A549 (cell line): ENCODE measurements at places on chromosomes 2 and 18. TPM values are rescaled to one million over a fixed set of nuclear protein-coding genes. Genes with fewer than 3 reads are reported as not detected.

- DNase-seq = no peak
Observed at GRCh38 chr2:197071790-197072436, 145.4 kb upstream of the PGAP1 start.

DNA sequence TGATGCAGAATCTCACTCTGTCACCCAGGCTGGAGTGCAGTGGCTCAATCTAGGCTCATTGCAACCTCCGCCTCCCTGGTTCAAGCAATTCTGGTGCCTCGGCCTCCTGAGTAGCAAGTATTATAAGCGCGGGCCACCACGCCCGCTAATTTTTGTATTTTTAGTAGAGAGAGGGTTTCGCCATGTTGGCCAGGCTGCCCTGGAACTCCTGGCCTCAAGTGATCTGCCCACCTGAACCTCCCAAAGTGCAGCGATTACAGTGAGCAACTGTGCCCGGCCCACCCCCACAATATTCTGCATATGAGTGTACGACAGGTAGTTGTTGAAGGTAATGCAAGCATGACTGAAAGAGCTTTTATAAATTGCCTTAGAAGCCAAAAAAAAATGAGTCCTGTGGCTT is 1.2 kb downstream of the WDR75 start:
- DNase-seq = no peak

DNA sequence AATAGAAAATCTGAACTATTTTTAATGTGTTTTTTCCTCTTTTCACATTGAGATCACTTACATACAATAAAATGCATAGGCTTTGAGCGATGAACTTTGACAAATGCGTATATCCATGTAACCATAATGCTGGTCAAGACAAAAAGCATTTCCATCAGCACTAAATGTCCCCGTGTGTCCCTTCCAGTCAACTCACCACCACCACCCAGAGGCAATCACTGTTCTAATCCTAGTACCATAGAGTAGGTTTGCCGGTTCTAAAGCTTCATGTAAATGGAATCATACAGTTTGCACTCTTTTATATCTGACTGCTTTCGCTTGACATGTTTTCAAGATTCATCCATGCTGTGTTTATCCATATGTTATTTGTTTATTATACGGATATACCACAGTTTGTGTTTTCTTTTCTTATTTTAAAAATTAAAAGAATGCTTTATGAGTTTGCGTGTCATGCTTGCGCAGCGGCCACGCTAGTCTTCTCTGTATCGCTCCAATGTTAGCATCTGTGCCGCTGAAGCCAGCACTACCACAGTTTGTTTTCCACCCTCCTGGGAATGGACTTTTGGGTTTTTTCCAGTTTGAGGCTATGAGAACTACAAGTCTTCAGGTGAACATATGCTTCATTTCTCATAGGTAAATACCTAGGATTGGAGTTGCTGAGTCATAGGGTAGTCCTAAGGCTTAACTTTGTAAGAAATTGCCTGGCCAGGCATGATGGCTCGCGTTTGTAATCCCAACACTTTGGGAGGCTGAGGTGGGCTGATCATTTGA is 197.5 kb upstream of the CHAC2 start:
- no peak for DNase-seq

- no peak for DNase-seq
Observed at GRCh38 chr2:2840681-2841300, 509.7 kb upstream of the MYT1L start.

- no peak for DNase-seq
Observed at GRCh38 chr2:198371921-198372543, 567.6 kb downstream of the PLCL1 start.

GRCh38 chr2:39604866-39605265 is 60.9 kb upstream of the TMEM178A start:
- DNase-seq = no peak

DNA sequence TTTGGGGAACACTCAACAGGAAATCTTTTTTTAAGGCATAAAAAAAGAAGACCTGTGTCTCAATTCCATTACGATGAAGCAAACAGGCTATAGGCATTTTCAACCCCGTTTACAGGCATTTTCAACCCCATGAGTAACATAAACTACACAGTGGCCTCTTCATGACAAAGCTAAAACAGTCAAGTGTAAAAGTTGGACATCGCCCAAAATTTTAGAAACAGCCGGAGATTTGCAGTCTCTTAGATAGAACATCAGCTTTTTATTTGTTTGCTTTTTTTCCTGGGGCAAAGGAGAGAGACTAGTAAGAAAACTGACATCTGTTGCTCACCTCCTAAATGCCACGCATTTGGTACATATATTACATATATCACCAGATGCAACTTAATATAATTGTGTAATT is 173.7 kb downstream of the CMPK2 start:
- DNase-seq = no peak

- DNase-seq = no peak
Observed at GRCh38 chr2:216589791-216590190, 43.4 kb upstream of the IGFBP2 start.

GRCh38 chr2:136422512-136422911 is 304.6 kb upstream of the CXCR4 start:
- no peak for DNase-seq

DNA sequence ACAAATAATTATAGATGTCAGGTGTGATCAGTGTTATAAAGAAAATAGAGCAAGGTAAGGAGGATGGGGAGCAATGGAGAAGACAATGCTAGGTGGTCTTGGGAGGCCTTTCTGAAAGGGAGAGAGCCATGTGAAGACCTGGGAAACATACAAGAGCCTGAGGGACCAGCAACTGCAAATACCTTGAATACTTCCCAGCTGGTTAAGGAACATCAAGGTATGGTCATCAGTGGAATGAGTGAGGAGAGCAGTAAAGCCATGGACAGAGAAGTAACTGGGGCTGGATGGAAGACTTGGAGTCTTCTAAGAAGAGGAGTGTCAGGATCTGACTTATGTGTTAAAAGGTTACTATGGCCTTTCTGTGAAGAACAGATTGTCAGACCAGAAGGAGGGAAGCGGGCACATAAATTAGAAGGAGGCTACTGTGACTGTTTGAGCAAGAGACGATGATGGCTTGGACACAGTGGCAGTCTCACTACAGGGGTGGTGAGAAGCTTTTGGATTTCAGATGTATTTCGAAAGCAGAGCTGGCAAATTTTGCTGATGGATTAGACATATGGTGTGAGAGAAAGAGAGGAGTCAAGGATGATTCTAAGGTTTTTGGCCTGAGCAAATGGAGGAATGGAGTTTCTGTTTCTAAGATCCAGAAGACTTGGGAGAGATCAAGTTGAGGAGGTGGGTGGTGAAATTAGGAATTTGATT is 22.8 kb upstream of the EXOC6B start:
- no peak for DNase-seq

DNA sequence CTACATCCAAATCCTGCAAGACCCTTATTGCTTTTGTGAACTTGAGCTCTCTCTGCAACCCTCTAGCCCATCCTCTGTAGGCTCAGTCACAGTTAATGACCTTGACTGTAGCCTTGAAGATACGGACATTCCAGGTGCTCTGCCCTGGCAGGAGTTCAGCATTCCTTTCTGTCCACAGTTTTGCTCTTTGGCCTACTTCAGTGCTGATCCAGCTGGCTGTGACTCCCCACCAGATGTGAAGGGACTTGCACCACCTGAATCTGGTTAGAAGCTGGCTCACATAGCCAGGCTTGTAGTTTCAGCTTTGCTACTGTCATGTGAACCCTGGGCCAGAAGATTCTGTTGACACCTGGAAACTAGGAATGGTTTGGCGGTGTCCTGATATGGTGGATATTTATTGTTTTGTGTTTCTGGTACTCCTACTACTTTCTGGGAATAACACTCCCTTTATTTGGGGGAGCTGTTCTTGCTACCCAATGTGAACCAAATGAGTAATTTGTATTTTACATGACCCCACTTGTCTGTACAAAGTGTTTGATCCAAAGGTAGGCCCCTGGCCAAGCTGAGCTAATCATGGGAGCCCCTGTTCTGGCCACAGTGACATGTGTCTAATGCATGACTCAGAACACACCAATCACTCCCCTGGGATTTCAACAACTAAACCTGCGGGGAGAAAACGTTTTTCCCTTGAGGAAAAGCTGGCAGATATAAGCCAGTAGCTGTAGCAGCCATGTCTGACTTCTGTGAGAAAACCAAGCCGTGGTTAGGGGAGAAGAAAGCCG is 73.4 kb downstream of the CDCA7 start:
- no peak for DNase-seq

- DNase-seq = no peak
Observed at GRCh38 chr2:227853204-227853629, 18.2 kb upstream of the DAW1 start.

DNA sequence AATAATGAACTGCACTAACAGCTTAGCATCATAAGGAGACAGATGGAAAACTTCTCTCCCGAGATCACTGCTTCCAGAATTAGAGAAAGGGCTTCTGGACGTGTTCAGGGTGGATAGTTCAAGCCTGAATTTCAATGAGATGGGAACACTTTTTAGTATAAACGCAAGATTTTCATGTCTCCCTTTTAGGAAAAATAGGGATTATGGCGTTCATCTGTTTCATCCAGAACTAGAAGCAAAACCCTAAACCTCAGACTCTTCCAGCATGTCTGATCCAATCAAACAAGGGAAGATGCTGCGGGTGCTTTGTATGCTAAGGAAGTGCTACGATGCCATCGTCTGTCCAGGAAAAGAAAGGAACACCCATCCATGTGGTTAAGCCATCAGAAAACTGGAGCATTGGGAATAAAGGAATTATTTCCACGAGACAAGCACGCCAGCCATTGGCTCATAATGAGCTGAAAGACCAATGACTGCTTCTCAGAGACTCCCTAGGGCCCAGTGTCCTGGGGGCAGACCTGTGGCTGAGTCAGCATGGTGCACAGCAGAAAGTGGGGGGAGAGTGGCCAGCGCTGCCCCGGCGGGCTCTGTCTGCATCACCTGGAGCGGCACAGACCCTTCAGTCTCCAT is 65.9 kb upstream of the AFF3 start:
- no peak for DNase-seq

DNA sequence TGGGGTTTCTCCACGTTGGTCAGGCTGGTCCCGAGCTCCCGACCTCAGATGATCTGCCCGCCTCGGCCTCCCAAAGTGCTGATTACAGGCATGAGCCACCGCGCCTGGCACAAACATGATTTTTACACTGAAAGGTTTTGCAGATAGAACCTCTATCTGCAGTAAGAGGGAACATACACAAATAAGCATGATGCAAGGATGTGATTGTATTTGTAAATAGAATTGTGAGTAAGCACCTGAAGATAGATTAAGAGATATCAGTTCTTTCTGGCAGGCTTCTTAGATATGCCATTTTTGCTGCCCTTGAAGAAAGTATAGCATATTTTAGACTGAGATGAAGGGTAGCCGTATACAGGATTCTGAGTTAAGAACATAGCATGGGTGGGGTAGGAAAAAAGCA is 3.6 kb downstream of the COMMD1 start:
- DNase-seq = no peak

DNA sequence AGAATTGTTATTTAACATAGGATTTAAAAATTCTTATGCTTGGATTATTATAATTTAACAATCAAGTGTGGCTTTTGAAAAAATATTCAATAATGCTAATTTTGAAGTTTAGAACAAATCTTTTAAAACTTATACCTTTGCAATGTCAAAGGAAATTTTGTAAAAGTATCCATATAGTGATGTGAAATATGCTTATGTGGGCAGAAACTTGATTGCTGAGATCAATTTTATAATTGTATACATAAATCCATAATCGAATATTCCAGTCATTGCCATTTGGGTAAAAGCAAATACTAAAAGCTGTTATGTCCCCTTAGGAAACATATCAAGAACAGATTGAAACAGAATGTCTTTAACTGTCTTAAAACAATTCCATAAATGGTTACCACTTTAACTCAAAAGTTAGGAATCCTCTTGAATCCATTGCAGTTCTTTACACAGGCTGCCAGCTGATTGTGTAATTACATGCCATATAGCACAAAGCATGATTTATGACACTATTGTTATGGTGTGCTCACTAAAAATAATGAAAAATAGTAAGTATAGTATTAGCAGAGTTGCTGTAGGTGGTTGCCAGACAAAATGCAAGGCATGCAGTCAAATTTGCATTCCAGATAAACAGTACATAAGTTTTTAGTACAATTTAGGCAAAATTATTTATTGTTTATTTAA is 24.2 kb downstream of the PLCL1 start:
- no peak for DNase-seq

- DNase-seq = no peak
Observed at GRCh38 chr2:234970477-234970882, 18.7 kb downstream of the SH3BP4 start.

DNA sequence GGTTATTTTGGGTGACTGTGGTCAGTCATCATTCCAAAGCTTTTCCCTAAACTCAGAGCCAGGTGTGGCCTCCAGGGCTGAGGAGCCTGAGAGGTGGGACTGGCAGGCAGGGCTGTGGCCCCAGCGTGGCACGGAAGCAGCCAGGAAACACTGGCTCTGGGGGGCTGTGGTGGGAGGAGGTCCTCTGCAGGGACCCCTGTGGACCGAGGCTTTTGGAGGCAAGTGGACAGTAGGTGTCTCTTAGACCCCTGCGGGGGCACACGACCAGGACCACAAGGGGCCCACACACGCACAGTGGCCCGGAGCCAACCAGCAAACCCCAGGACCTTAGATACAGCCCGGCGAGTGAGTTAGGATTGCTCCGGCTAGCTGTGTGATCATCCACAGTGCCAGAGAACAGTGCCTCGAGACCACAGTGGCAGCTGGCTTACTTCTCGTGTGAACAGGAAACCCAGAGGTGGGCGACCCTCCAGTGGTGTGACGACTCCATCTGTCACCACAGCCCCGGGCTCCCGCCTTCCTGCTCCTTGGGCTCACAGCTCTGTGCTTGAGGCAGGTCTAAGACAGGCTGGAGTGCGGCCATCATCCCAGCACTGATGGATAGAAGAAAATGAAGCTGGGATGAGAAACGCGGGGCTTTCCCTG is 1.6 kb upstream of the RTP5 start:
- DNase-seq = no peak

- no peak for DNase-seq
Observed at GRCh38 chr2:11933854-11934253, 187.4 kb downstream of the LPIN1 start.

- DNase-seq = no peak
Observed at GRCh38 chr2:227608561-227609338, 5.9 kb downstream of the SCYGR3 start.

- DNase-seq = no peak
Observed at GRCh38 chr2:24493713-24494112, 2.7 kb downstream of the NCOA1 start.

DNA sequence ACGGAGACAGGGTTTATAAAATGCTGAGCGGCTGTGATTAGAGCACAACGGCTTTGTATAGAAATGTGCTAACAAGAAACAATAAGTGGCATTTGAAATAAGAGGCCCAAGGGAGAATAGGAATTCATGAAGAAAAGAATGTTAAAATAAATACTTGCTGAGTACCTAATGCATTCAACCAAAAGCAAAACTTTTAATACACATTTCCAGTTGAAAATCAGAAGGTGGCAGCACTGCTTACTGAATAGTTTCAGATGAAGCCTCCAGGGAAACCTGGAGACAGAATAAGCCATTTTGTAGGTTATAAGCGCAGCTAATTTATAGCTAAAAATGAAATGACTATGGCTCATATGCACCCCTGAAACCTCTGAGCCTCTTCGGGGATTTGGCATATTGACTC is 286.6 kb downstream of the DPP10 start:
- peak; percentile 22 for DNase-seq

The CYS1 gene
- polyA plus RNA-seq = 0.64 to 1.2 TPM (median 1.1 TPM) in 3 replicates

The FAM237A gene
- polyA plus RNA-seq = not detected in 3 replicates

The ITGB1BP1 gene
- polyA plus RNA-seq = 99.3 to 112 TPM (median 101 TPM) in 3 replicates

The NDUFS1 gene
- 78.7 to 86.7 TPM (median 82.7 TPM) in 3 replicates for polyA plus RNA-seq

The VWA3B gene
- polyA plus RNA-seq = not detected in 3 replicates
